T-helper 1 cell (primary cell): ENCODE measurements at places on chromosomes 7 and 10.

GRCh38 chr10:18501198-18501597 lies 150.2 kb downstream of the NSUN6 start:
- no peak for DNase-seq

- peak; percentile 83 for DNase-seq
These were observed 1.9 kb downstream of the ARID5B start for GRCh38 chr10:61903221-61903927.

GRCh38 chr7:78492146-78492545 lies 693.6 kb downstream of the PHTF2 start:
- no peak for DNase-seq

DNA sequence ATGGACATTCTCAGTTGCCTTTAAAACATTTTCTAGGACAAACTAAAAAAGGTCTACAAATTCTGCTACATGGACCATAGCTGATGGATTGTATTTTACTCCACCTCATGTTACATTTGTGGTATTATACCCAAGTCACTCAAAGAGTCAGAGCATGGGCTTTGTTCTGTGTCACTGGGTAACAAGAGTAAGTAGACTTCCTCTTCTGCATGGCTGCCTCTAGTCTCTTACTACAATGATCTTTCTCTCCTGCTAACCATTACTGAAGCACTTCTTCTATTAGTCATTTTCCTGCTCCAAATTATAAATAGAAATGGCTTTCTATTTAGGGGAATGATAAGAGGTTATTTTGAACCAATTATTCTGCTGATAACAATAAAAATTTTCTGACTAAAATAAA lies 727.4 kb upstream of the NRP1 start:
- DNase-seq, result no peak

- DNase-seq, result no peak
These were observed 38.0 kb downstream of the SNX10 start for GRCh38 chr7:26329520-26330255.

- DNase-seq, result no peak
These were observed 31.3 kb downstream of the AKR1C3 start for GRCh38 chr10:5125315-5126044.

DNA sequence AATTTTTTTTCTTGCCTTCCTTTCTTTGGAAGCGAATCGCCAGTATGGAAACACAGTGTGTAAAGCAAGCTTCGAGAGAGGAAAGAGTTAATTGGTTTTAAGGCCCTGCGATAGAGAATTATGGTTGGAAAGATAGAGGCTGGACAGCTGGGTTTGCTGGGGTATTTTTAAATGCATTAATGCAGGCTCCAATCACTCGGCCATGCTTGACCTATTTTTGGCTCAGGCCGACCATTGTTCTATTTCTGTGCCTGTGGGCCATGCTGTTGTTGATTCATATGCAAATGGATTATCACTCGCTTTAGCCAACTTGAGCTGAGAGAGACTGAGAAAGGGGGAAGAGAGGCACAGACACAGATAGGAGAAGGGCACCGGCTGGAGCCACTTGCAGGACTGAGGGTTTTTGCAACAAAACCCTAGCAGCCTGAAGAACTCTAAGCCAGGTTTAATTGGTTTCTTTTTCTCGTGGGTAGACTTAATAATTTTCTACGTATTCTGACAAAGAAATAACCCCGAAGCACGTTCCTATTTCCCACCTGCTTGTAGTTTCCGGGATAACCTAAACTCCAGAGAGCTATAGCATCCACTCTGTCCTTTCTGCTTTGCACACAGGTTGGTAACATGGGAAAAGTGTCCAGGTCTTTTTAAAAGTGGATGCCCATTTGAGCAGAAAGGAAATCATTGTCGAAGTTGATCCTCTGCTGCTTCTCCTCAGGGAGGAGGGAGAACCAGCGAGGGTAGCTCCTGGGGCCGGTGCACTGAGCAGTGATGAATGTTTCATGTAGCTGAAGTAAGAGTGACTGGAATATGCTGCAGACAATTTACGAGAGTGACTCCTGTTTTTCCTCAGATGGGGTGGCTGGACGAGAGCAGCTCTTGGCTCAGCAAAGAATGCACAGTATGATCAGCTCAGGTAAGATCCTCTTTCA lies at the start of gene HDAC9:
TSS of gene HDAC9 (plus strand) at position 338 of the 929 bp plus-strand sequence. CDS start at position 892, 554 bp downstream.
- DNase-seq, result no peak
